ENCODE measurements at places on chromosomes 2 and 18. TPM values are rescaled to one million over a fixed set of nuclear protein-coding genes. Genes with fewer than 3 reads are reported as not detected.

DNA sequence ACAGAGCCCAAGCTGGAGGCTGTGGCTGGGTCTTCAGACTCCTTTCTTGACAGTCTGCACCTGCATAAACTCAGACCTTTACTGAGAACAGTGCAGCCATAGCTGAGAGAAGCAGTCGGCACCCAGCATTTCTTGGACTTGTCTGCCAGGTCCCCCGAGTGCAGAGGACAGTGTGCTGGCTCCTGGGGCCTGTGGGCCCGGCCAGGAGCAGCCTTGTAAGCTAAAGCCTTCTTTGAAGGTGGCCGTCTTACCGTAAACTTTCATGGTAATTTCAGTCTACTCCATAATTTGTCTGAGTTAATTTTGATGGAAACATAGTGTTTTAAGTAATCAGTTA lies 70.9 kb downstream of the LRRFIP1 start:
- no peak for DNase-seq
- H3K4me3 ChIP-seq = no peak overlapping the region
- H3K4me1 ChIP-seq = peaks cover 99% of the 10 kb centered on the region

GRCh38 chr2:181025004-181025403 lies 44.6 kb downstream of the UBE2E3 start:
- H3K27me3 ChIP-seq = no peaks in the 10 kb centered on the region
- H3K4me3 ChIP-seq = no peak overlapping the region
- DNase-seq = peak; percentile 69

DNA sequence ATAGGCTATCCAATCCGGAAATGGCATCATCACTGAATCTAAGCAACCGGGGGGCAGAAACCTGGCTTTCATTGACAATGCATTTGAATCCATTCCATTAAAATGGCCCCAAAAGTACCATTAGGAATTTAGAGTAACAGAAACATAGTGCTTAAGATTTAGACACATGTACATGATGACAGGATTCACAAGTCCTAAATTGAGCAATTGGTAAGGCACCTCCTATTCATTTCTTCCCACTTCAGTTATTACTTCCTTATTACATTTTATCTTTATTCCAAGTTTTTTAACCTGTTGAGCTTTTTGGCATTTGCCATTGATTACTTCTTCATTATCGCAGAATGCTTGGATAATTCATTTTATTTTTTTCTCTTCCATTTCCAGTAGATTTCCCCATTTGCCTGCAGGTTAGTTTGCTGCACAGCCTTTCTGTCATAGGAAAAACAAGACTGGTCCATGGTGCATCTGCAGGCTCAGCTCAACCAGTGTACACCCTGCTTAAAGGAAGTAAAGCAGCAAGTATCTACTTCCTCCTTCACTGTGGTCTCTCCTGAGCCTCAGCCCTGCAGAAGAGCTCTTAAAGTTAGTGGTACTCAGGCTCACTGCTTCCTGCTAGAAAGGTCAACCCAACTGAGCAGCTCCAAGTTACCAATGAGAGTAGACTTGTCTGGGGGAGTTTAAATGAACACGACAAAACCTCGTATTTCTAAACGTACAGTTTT lies 89.2 kb downstream of the DOCK10 start:
- no peak for DNase-seq
- H3K36me3 ChIP-seq = no peaks in the 10 kb centered on the region
- peaks cover 12% of the 10 kb centered on the region for H3K4me1 ChIP-seq
- H3K27ac ChIP-seq = no peak overlapping the region
- no peaks in the 10 kb centered on the region for H3K27me3 ChIP-seq
- no peak overlapping the region for H3K4me3 ChIP-seq

GRCh38 chr18:45617284-45617683 lies 2.0 kb downstream of the SLC14A2 start:
- H3K4me1 ChIP-seq = no peaks in the 10 kb centered on the region
- H3K27ac ChIP-seq = no peak overlapping the region
- DNase-seq = no peak
- H3K36me3 ChIP-seq = no peaks in the 10 kb centered on the region
- H3K4me3 ChIP-seq = no peak overlapping the region

- no peak for DNase-seq
- H3K4me3 ChIP-seq = no peak overlapping the region
- H3K27ac ChIP-seq = no peak overlapping the region
- H3K4me1 ChIP-seq = no peaks in the 10 kb centered on the region
- H3K36me3 ChIP-seq = no peaks in the 10 kb centered on the region
These were observed 180.1 kb upstream of the SALL3 start for GRCh38 chr18:78799382-78800089.

- H3K4me1 ChIP-seq = peaks cover 26% of the 10 kb centered on the region
- no peak overlapping the region for H3K27ac ChIP-seq
- no peaks in the 10 kb centered on the region for H3K27me3 ChIP-seq
- H3K36me3 ChIP-seq = no peaks in the 10 kb centered on the region
These were observed 2.3 kb downstream of the MBOAT2 start for GRCh38 chr2:9001229-9001628.

DNA sequence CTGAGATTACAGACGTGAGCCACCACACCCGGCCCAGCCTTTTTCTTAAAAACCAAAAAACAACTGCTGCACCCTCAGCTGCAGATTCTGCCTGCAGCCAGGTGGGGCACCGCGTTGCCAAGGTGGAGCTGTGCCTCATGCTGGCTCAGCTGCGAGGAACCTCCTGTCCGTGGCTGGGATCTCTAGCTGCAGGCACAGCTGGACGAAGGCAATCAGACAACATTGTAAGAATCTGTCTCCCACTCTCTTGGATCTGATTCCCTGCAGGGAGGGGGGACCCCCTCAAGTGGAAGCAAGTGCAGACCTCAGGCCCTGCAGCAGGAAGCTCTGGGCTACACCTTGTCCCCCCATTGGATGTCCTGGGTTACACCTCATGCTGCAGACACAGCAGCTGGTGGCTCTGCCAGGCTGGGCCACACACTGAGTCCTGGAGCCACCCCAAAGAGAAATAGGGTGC lies 24.1 kb downstream of the CIDEA start:
- no peaks in the 10 kb centered on the region for H3K4me1 ChIP-seq
- H3K36me3 ChIP-seq = no peaks in the 10 kb centered on the region
- no peak for DNase-seq
- no peaks in the 10 kb centered on the region for H3K27me3 ChIP-seq

DNA sequence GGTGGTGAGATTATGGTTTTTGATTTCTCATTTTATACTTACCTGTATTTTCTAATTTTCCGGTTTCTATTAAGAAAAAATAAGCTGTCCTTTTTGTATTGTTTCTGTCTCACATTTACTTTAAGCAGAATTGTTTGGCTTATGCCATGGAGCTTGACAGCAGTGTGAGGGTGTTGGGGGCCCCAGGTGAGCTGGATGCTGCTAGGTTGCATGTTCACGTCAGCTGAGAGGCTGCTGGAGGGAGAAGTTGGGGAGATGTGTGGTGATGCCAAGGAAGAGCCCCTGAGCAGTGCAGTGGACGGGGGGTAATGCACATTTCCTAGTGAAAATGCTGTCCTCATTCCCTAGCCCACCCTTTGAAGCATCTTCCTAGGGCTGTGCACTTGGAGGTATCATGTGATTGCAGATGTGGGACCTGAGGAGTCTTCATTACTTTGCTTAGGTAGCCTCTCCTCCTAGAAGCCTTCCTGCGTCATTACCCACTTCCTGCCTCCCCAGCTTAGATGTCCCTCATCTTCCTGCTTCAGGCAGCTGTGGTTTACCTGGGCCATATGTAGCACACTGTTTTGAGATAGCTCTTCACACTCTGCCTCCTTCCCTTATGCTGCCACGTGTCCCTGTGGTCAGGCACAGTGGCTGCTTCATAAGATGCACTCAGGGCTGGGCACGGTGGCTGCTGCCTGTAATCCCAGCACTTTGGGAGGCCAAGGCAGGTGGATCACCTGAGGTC lies 16.2 kb downstream of the ATG16L1 start:
- no peak overlapping the region for H3K27ac ChIP-seq
- no peak for DNase-seq
- H3K36me3 ChIP-seq = peaks cover 90% of the 10 kb centered on the region
- H3K27me3 ChIP-seq = no peaks in the 10 kb centered on the region

DNA sequence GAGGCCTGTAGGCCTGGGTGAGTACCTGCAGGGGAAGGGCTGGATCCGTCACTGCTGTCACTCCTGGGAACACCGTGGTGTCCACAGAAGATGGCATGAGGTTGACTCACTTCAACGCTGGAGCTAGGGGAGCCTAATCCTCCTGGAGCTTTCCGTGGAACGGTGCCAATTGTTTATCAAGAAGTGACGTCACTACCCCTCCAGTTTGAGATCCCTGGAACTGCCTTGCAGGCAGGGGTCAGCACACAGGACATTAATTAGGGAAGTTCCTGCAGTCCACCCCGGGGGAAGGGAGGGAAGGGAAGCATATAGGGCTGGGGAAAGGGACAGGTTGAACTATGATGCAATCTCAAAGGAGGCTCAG lies 408.6 kb downstream of the GALR1 start:
- no peak overlapping the region for H3K4me3 ChIP-seq
- DNase-seq = no peak
- no peak overlapping the region for H3K27ac ChIP-seq
- H3K36me3 ChIP-seq = no peaks in the 10 kb centered on the region
- no peaks in the 10 kb centered on the region for H3K4me1 ChIP-seq

DNA sequence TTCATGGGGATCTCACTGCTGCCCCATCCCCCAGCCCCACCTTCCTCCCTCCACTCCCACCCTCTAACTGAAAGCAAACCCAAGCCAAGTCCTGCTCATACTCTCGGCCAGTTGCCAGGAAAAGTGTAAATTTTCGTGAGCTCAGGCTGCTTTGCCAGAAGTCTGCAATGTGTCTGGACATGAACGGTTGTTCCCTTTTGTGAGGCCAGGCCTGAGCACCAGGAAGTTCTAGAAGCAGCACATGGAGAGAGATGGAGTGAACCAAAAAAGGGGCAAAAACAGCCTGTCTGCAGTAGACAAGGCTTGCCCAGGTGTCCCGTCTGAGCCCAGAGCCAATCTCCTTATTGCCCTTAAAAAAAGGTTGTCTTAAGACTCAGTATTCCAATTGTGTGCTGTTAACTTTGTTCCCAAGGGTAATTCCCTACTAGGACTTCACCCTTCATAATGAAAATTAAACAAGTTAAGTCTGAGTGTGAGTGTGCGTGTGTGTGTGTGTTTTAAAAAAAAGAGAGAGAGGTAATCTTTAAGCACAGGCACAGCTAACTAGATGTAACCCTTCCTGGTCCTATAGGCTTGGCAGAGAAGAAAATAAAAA lies 247.1 kb downstream of the BCL11A start:
- no peak overlapping the region for H3K27ac ChIP-seq
- no peak overlapping the region for H3K4me3 ChIP-seq
- no peaks in the 10 kb centered on the region for H3K4me1 ChIP-seq

The AQP12A gene
- total RNA-seq = not detected

The IL1R2 gene
- not detected for total RNA-seq

The CGREF1 gene
- total RNA-seq = 9.4 TPM

The PIEZO2 gene
- total RNA-seq = 8.8 TPM

Measured in A673 (cell line).